ENCODE measurements at places on chromosomes 7 and 10.

- peaks cover under 1% of the 10 kb centered on the region for H3K36me3 ChIP-seq
- no peaks in the 10 kb centered on the region for H3K4me1 ChIP-seq
- H3K27me3 ChIP-seq: peaks cover 5% of the 10 kb centered on the region
- no peak within 1 kb of the TSS for H3K27ac ChIP-seq
Measured at GRCh38 chr7:103446049-103446520, at the start of gene SLC26A5. Gene SLC26A5 (minus strand): TSS chr7:103446207. CDS start chr7:103421514, 24,693 bp downstream.

DNA sequence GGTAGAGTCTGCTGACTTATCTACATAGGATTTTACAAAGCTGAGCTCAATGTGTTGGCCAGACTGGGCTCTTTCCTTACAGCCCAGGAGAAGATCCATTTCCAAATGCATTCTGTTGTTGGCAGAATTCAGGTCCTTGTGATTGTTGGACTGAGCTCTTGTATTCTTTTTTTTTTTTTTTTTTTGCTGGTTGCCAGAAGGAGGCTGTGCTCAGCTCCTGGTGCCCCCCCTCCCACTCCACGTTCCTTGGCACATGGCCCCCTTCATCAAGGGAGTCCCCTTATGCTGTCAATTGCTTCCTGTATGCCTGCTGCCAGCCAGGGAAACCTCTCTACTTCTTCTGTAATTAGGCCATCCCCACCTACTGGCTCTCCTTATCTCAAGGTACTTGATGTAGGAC lies 518.1 kb upstream of the AKR1E2 start:
- H3K27ac ChIP-seq: no peak overlapping the region
- DNase-seq: no peak
- H3K4me1 ChIP-seq: peaks cover 2% of the 10 kb centered on the region

DNA sequence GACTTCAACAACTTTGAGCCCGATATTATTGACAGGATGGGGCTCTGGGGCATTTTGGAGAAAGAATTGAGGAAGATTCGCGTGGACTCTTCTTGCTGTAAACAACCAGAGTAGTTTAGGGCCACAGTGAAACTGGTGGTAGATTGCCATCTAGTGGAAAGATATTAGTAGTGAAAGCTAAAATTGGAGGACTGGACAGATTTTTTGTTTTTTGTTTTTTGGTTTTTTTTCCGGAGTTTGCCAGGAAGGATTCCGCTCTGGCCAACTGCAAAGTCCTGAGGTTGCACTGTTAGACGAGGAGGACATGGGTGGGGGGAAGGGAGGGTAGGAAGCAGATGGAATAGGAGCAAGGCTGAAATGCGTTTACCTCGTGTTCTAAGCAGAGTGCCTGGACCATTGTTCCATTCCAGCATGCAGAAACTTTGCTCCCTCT lies 11.7 kb downstream of the NOBOX start:
- H3K36me3 ChIP-seq: no peaks in the 10 kb centered on the region
- peak overlapping the region; percentile 55 for H3K27ac ChIP-seq
- peaks cover 8% of the 10 kb centered on the region for H3K4me1 ChIP-seq
- no peak for DNase-seq

GRCh38 chr10:130714742-130715467 lies 578.7 kb downstream of the GLRX3 start:
- DNase-seq: no peak
- peaks cover 9% of the 10 kb centered on the region for H3K27me3 ChIP-seq
- no peaks in the 10 kb centered on the region for H3K36me3 ChIP-seq
- H3K27ac ChIP-seq: no peak overlapping the region
- peaks cover 3% of the 10 kb centered on the region for H3K4me1 ChIP-seq

- H3K36me3 ChIP-seq: no peaks in the 10 kb centered on the region
- H3K4me3 ChIP-seq: peak within 1 kb of the TSS; percentile 95
- H3K27ac ChIP-seq: peak within 1 kb of the TSS; percentile 10
- peak; percentile 89 for DNase-seq
- H3K4me1 ChIP-seq: peaks cover 2% of the 10 kb centered on the region
Measured at GRCh38 chr10:43574001-43574892, at the start of gene ZNF239. Gene ZNF239 (minus strand): TSS chr10:43574616. CDS start chr10:43558079, 16,537 bp downstream.

GRCh38 chr7:81816312-81816711 lies 46.5 kb upstream of the HGF start:
- DNase-seq: no peak
- no peaks in the 10 kb centered on the region for H3K36me3 ChIP-seq
- no peaks in the 10 kb centered on the region for H3K27me3 ChIP-seq
- H3K4me3 ChIP-seq: no peak overlapping the region

- no peak for DNase-seq
- H3K27ac ChIP-seq: no peak overlapping the region
- no peaks in the 10 kb centered on the region for H3K36me3 ChIP-seq
- H3K4me3 ChIP-seq: no peak overlapping the region
Measured at GRCh38 chr7:26910221-26910620, 45.8 kb upstream of the SKAP2 start.

DNA sequence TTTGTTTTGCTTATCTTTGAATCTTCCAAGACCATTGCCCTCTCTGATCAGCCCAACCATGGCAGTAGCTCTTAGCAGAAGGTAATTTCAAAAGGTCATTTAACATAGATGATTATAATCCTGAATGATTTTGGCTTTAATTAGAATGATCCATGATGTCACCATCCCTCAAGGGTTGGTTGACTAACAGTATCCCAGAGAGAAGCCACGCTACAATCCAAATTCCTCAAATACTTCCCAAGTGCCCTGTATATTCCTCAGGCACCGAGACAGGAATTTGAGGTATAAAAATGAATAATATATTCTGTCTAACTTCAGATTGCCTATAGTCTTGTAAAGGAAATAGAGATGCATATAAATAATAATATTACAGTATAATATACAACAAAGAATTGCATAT lies 42.1 kb upstream of the TMEM196 start:
- H3K27me3 ChIP-seq: no peaks in the 10 kb centered on the region
- no peaks in the 10 kb centered on the region for H3K36me3 ChIP-seq
- H3K4me3 ChIP-seq: no peak overlapping the region
- DNase-seq: no peak

DNA sequence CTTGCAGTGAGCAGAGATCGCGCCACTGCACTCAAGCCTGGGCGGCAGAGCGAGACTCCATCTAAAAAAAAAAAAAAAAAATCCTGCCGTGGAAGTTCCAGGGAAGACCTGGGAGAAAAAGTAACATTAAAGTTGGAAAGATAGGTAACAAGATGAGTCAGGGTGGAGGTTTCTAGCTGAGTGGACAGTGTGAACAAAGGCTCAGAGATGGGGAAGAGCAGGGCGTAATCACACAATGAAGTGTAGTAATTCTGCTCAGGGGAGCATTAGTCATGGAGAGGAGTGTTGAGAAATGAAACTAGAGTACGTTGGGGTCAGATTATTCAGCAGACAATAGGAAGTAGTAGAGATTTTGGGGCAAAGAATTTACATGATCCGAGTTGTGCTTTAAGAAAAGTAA lies 21.6 kb upstream of the WASL start:
- DNase-seq: no peak
- no peaks in the 10 kb centered on the region for H3K36me3 ChIP-seq
- H3K27me3 ChIP-seq: no peaks in the 10 kb centered on the region
- no peak overlapping the region for H3K4me3 ChIP-seq
- H3K4me1 ChIP-seq: peaks cover 12% of the 10 kb centered on the region

- no peak for DNase-seq
- H3K4me1 ChIP-seq: peaks cover 13% of the 10 kb centered on the region
- peaks cover 10% of the 10 kb centered on the region for H3K27me3 ChIP-seq
- H3K36me3 ChIP-seq: peaks cover 6% of the 10 kb centered on the region
- peak overlapping the region; percentile 1 for H3K27ac ChIP-seq
- H3K4me3 ChIP-seq: peak overlapping the region; percentile 84
Measured at GRCh38 chr10:120458432-120458831, 1.4 kb downstream of the PLPP4 start.

GRCh38 chr10:26555719-26556368 lies 117.7 kb downstream of the APBB1IP start:
- H3K4me3 ChIP-seq: no peak overlapping the region
- peaks cover 13% of the 10 kb centered on the region for H3K36me3 ChIP-seq
- no peak overlapping the region for H3K27ac ChIP-seq
- DNase-seq: no peak

- no peaks in the 10 kb centered on the region for H3K27me3 ChIP-seq
- H3K4me1 ChIP-seq: peaks cover 2% of the 10 kb centered on the region
- no peak overlapping the region for H3K4me3 ChIP-seq
- no peak for DNase-seq
- H3K36me3 ChIP-seq: no peaks in the 10 kb centered on the region
Measured at GRCh38 chr10:46232666-46233065, 54.1 kb upstream of the ANTXRL start.

DNA sequence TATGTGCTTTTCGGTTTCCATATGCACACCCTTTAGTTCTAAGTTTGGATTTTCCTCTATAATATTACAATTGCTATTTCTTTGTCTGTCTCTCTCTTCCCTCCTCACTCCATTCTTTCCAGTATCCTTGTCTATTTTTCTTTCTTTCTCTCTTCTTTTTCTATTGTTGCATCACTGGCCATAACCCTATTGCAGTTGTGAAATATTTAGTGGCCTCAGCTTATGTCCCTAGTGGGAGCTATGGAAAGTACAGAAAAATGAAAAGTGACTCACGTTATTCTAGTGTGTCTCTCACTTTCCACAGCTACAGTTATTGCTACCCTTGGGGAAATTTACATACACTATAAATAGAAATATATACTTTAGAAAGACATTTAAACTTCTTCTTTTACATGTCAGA lies 59.1 kb downstream of the CNTNAP2 start:
- H3K27me3 ChIP-seq: no peaks in the 10 kb centered on the region
- H3K27ac ChIP-seq: no peak overlapping the region
- no peak for DNase-seq
- H3K36me3 ChIP-seq: no peaks in the 10 kb centered on the region
- no peaks in the 10 kb centered on the region for H3K4me1 ChIP-seq

DNA sequence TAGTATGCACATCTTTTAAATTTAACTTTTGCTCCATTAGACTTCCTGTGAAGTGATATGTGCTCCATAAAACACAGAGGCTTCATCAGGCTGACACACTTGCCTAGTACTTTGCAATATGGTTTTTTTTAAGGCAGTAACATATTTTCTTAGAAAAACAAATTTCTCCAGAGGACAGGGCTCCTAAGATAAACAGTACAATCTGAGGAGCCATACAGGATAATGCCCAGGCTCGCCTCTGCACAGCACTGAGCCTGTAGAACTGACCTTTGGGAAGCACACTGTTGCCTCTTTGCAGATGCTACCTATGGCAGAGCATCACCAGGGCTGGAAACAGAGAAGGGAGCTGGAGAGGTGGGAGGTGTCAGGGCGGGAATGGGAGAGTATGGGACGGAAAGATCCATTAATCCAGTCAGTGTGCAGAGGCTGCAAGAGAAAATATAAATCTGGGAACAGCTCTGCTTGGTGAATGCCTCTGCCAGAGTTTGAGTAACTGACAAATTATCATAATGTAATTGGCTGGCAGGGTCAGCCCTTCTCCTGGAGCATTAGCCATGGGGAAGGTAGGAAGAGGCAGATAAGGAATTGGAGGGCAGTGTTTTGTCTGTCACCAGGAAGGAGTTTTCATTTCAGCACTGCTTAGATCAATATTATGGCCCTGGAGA lies 132.3 kb downstream of the CREB5 start:
- H3K4me1 ChIP-seq: peaks cover 11% of the 10 kb centered on the region
- no peak overlapping the region for H3K27ac ChIP-seq
- no peak overlapping the region for H3K4me3 ChIP-seq
- no peaks in the 10 kb centered on the region for H3K27me3 ChIP-seq
- peaks cover 10% of the 10 kb centered on the region for H3K36me3 ChIP-seq
- DNase-seq: no peak

DNA sequence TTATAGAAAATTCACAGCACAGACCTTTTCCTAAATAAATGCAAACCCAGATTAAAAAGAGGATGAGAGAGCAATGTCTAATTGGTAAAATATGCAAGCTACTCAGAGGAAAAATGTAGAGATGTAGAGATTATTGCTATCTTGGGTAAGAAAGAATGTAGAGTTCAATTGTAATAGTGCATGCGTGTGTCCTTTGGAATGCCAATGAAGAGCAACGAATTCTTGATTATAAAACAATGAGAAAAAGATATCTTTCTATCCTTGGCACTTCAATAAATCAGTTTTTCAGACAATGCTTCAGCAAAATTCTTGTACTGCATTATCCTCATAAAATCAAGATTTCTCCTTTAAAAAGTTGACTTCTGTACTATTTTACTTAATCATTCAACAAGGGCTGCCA lies 50.9 kb downstream of the SEMA3D start:
- no peak overlapping the region for H3K4me3 ChIP-seq
- no peak for DNase-seq
- no peak overlapping the region for H3K27ac ChIP-seq
- peaks cover 1% of the 10 kb centered on the region for H3K27me3 ChIP-seq
- no peaks in the 10 kb centered on the region for H3K36me3 ChIP-seq

DNA sequence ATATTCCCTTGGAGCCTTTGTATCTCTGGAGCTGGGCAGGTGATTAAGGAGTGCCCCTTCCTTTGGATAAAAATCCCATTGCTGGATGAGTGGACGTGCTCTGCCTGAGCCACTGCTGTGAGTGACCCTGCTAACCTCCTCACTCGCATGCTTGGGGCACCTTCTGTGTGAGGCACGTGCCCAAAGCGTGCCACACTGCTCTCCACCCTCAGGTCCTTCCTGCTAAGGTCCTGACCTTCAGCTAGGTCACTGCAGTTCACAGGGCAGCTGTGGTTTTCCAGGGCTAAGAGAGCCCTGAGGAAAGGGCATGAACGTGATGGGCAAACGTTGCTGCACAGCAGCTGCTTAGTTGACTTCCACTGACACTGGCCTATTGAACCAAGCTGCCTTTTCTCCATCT lies 204.4 kb upstream of the COBL start:
- no peak for DNase-seq
- peaks cover 18% of the 10 kb centered on the region for H3K4me1 ChIP-seq
- H3K4me3 ChIP-seq: no peak overlapping the region
- H3K27ac ChIP-seq: peak overlapping the region; percentile 6

GRCh38 chr7:49497471-49497870 lies 276.0 kb upstream of the VWC2 start:
- H3K27me3 ChIP-seq: no peaks in the 10 kb centered on the region
- H3K4me3 ChIP-seq: no peak overlapping the region
- H3K27ac ChIP-seq: no peak overlapping the region
- no peaks in the 10 kb centered on the region for H3K36me3 ChIP-seq
